ENCODE measurements at places on chromosomes 11 and 22.

GRCh38 chr11:62393061-62393611, 25.7 kb upstream of the SCGB1A1 start:
- peak; percentile 36 for DNase-seq

- peak; percentile 57 for DNase-seq
These were observed 2.3 kb downstream of the SIK2 start for GRCh38 chr11:111604392-111605009.

DNA sequence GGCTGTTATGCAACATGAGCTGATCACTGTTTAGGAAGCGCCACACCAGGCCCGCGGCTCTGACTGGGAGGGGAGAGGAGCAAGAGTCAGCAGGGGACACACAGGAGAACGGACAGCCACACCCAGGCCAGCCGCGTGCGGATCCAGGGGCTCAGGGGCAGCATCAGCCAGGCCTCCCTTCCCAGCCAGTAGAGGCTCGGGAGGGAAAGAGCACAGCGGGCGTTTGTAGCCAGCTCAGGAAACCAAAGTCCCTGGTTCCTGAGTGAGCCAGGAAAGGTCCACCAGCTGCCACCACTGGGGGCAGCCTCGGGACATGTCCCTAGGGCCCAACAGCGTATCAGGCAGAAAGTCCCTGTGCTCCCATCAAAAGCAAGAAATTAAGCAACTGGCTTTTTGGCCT, 71.8 kb upstream of the PITPNB start:
- peak; percentile 45 for DNase-seq

DNA sequence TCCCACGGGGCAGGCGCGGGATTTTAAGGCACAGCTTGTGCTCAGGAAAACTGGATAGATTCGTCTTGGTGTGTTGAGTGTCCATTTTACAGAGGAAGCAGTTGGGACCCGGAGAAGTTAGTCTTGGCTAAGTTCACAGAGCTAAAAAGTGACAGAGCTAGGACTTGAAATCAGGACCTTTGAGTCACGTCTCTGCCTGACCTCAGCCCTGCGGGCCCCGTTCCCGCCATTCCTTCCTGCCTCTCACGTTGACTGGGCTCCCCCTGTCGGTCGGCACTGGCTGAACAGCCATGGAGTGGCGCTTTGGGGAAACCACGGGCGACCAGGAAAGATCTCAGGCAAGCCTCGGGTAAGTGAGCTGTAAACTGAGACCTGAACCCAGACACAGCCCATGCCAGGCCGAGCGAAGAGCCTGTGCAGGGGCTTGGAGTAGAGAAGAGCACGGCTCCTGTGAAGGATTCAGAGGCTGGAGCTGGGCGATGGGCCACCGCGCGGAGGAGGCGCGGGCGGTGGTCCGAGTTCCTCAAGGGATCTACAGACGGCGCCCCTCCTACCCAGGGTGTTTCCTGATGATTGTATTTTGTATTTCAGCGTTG, 54.1 kb downstream of the WNT11 start:
- DNase-seq, result peak; percentile 77

DNA sequence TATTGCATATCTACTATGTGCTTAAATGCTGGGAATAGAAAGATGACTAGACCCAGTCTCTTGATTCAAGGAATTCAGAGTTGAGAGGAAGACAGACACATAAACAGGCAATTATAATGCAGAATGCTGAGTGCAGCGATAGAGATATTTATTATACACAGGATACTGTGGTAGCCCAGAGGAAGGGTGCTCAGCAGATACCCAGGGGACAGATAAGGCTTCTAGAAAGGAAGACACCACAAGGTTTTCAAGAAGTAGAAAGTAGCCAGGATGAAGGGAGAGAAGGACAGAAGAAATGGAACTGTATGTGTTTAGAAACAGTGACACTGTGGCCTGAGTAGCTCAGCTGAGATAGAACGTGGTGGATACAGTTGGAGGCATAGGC, 79.4 kb upstream of the NNMT start:
- DNase-seq, result no peak

GRCh38 chr11:60978546-60979380, 7.3 kb downstream of the CD6 start:
- DNase-seq, result no peak

DNA sequence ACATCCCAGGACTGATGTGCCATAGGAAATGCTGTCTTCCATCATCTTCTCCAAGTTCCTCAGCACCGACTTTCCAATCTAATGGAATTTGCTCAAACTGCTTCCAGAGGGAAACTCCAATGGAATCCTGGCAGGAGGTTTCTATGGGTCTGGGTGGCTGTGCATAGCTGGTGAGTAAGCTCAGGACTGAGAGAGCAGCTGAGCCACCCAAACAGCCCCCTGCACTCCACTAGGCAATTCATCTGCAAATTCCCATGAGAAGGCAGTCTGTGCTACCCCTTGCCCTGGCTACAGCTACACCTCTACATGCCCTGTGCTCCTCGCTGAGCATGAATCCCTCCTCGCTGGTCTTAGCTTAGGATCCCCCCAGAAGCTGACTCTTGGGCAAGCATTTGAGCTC, 127.9 kb upstream of the CSNK2A3 start:
- no peak for DNase-seq

GRCh38 chr11:130581646-130582045, 133.2 kb downstream of the ADAMTS15 start:
- DNase-seq, result no peak

- DNase-seq, result no peak
These were observed 1.1 kb upstream of the DIXDC1 start for GRCh38 chr11:111936040-111936540.

DNA sequence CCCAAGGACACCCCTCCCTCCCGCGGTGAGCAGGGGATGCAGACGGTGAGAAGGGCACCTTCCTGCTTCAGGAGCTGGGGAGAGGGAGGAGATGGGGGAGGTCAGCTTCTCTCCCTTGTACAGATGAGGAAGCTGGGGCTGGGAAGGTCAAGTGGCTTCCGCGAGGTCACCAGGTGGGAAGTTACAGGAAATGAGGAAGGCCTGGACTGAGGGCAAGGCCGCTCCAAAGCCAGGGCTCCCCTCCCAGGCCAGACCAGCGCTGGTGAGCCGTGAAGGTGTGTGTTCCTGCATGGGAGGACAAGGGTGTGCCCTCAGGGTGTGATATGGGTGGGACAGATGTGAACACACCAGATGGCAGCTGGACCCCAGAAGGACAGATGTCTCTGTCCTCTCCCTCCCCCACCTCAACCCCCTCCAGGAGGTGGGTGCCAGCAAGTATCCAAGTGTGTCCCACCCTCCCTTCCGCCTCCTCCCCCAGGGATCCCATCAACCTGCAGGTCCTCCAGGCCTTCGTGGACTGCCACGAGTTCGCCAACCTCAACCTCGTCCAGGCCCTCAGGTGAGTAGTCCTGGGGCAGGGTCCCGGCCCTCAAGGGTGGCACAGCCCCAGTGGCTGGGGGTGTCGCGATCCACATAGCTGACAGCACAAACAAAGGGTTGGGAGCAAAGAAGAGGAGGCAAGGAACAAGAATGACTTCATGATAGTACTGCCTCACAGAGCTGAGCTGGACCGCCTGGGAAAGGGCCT, 16.6 kb downstream of the CYTH4 start:
- DNase-seq, result no peak

GRCh38 chr11:100630898-100631297, 56.2 kb upstream of the ARHGAP42 start:
- DNase-seq, result no peak

- no peak for DNase-seq
These were observed 99.2 kb downstream of the STIM1 start for GRCh38 chr11:3954448-3955298.

DNA sequence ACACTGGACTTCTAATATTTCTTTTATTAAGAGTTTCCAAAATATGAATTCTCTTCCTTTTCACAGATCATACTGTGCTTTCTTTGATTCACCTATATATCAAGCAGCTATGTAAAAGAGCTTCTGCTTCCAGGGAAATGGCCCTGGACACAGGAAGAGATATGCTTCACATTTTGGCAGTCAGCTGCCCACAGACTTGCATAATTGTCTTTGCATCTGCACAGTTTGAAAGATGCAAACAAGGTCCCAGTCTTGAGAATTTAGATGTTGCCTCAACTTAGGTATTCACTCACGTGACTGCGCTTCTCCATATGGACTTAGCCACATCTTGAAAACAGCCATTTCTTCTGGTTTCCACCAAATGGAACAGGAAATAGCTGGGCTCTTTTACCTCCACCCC, 92.3 kb upstream of the POU2AF2 start:
- no peak for DNase-seq

DNA sequence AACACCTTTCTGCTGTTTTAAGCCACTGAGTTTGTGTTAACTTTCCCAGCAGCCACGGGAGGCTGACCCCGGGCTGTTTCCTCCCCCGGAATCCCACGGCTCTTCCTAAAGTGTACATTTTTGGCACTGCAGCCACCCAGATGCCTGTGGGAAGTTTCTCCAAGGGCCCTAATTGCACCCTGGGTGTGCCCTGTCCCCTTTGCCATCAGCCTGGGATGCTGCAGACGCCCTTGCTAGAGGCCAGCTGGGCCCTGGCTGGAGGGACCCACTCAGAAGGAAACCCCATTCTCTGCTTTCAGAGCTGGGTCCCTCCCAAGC, 883.3 kb downstream of the BRD1 start:
- DNase-seq, result no peak

DNA sequence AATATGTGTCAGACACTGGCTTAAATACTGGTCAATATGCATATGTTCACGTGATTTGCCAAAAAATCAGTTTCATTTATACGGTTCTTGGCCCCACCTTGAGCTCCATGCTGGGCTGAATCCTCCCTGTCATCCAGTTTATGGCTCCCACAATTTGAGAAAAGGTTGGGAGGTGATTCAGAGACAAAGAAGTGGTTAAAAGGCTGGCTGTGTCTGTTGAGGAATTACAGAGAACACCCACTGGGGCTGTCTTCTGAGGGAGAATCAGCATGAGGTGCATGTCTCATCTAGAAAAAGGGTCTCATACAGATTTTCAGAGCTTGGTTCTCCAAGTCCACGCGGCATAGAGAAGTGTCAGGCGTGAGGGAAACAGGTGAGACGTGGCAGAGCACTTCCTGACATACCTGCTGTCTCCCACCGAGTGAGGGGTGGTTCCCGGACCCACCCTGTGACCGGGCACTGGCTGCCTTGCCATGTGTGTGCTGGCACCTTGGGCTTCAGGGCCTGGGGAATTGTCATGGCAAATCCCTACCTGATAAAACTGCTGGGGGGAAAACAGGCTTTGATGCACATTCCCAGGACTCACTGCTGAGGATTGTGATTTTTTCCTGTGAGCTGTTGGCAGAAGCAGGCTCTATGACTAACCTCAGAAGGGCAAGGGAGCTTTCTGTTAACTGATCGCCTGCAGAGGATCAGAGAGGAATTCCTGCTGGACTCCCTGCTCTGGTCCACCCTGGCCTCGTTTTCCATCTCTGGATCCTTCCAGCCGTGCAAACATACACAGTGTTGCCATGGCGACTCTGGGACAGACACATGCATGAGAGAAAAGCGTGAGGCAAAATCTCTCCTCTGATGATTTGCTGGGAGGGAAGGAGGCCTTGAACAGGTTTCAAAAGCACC, 223.6 kb downstream of the ADAMTS15 start:
- DNase-seq, result no peak

DNA sequence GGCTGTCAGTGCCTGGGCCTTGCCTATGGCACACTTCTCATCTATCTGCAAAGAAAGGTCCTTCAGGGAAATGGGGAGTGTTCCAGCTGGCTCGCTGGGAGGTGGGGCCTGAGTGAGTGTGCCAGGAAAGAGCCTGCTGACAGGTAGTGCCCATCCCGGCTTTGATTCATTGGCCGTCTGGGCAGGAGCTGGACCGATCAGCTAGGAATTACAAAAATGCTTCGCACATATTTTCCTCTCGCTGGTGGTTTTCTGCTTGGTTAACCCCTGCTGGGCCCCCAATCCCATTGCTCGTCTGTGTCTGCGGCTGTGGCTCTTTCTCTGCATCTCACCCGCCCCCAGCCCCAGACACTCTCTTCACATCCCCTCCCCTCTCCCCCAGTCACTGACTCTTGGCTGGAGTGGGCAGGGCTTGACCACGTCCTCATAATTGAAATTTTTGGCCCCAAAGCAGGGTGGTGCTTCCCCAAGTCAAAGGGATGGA, 10.8 kb downstream of the LIF start:
- DNase-seq, result no peak

DNA sequence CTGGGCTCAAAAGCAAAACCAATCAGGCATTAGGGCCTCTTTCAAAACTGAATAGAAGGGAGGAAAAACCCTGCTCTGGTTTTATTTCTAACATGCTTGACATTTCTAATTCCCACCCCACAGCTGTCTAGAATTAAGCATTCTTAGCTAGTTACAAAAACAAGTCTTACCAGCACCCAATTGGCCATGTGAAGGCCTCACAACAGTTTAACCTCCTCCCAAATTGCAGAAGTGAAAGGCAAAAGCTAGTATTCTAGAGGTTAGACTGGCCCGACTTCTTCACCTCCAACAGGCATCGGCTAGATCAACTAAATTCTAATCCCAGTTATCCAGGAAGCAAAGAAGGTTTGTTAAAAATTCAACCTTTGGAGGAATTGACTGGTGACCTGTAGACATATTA, 6.5 kb downstream of the SF1 start:
- DNase-seq, result no peak

GRCh38 chr11:11451501-11452005, 98.5 kb upstream of the CSNK2A3 start:
- no peak for DNase-seq

- DNase-seq, result no peak
These were observed 20.7 kb upstream of the CDC42EP2 start for GRCh38 chr11:65293909-65294381.

- DNase-seq, result no peak
These were observed 56.1 kb downstream of the MICAL2 start for GRCh38 chr11:12166299-12167060.

- no peak for DNase-seq
These were observed 84.4 kb downstream of the TRMU start for GRCh38 chr22:46419754-46420571.

- no peak for DNase-seq
These were observed 18.1 kb downstream of the TSPAN32 start for GRCh38 chr11:2319791-2320472.

Data from CD8-positive, alpha-beta T cell (primary cell).